ENCODE measurements at places on chromosomes 5 and 9.

DNA sequence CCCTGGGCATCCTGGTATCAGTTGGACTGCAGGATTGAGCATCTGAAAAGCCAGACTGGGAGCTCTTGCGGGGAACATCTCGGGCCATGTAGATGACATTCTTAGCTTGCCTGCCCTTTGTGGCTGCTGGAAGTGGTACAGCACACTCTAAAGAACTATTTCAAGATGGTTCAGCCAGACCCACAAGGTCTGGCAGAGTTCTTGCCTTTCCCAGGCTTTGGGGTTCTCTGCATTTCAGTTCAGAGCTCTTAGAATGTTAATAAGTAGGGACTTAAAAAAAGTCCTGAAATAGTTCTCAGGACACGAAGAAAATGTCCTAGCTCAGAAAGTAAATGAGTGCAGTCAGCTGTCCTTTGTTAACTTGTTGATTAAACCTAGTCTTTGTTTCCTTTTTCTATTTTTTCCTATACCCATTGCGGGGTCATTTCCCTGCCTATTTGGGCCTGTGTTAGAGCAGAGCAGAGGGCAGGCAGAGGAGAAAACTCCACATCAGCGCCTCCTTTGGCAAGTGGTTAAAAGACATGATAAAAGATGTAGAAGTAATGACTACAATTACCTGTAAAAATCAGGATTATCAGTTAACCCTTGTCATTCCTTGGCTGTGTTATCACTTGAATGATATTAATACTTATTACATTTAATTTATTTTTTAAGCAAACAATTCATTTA is 291.5 kb downstream of the ZSWIM6 start:
- DNase-seq = no peak

DNA sequence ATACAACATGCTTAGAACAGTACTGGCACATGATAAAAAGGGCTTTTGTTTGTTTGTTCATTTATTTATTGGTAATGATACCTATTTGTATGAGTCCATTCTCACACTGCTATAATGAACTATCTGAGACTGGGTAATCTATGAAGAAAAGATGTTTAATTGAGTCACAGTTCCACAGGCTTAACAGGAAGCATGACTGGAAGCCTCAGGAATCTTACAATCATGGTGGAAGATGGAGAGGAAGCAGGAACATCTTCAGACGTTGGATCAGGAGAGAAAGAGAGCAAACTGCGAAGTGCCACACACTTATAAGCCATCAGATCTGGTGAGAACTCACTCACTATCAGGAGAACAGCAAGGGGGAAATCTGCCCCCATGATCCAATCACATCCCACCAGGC is 847.7 kb downstream of the CDH18 start:
- DNase-seq = no peak

DNA sequence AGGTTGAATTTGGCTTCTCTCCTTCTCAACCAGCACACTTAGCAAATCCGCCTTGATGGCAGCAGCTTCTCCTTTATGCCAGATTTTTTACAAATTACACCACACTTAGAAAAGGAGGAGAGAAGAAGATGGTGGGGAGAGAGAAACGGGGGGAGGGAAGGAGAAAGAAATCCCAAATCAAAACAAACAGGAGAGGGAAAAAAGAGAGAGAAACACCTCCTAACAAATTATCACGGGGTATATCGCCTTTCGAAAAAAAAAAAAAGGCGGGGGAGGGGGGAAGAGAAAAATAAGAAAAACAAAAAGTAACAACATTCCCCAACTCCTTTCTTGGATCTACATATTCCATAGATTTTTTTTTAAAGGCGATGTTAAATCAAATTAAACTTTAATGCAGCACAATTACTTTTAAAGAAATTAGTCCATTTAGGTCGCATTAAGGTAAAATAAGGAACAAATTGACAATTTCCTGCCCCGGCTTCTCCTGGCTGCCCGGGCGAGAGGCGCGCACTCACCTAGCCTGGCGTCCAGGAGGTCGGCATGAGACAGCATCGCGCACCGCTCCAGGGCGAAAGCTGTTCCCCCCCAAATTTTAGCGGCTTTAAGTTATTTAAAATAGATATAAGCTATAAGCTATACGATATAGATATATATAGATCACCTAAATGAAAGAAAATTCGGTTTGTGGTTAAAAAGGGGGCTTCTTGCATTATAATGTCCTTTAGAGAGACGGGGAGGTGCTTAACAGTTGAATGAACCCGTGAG is at the start of gene OTP:
OTP (minus strand) TSS at position 716 of the 765 bp plus-strand sequence; CDS start at position 552, 164 bp downstream.
- DNase-seq = no peak

DNA sequence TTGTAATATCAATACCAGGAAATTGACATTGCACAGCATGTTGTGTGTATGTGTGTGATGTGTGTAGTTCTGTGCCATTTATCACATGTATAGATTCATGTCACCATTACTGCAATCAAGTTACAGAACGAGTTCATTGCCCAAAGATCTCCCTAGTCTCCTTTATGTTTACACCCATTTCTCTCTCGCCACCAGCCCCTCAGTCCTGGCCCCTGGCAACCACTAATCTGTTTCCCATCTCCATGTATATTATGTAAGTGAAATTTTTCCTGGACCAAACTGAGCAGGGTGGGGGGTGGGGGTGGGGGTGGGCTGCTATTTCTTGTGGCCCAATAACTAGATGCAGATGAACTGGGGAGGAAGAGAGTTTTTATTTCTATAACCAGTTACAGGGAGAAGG is 11.5 kb upstream of the S1PR3 start:
- DNase-seq = no peak

DNA sequence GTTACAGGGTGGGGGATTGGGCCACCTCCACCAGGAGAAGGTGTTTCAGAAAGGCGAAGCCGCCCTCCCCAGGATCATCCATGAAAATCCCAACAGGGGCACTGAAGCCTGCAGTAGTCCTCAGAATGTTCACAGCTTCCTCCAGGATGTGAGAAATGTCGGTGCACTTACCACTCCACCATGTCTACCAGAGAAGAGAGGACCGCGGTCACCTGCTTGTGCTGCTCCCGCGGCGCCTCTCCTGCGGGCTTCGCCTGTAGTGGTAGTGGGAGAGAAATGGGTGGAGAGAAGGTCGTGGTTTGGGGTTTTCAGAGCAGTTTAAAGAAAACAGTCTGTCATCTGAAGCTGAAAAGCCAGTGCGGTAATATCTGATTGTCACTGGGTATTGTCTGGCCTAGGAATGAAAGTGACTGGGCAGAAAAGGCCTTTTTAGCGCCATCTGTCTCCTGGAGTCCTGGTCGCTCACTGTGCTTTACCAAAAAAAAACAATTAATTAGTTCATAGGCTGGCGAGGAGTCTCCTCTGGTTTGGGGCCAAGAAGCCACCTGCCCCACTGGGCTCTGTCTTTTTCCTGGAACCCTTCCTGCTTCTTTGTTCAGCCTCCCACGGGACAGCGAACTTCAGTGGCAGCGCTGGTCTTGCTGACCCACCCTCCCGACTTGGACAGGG is 23.0 kb upstream of the PPP1R26 start:
- no peak for DNase-seq

GRCh38 chr9:123080444-123080843 is 47.0 kb downstream of the GPR21 start:
- no peak for DNase-seq

GRCh38 chr5:170149206-170149515 is 43.5 kb downstream of the FOXI1 start:
- DNase-seq = no peak

- DNase-seq = no peak
These were observed 236.0 kb downstream of the CD180 start for GRCh38 chr5:66960369-66961137.
